ENCODE measurements at places on chromosomes 3 and 15.

DNA sequence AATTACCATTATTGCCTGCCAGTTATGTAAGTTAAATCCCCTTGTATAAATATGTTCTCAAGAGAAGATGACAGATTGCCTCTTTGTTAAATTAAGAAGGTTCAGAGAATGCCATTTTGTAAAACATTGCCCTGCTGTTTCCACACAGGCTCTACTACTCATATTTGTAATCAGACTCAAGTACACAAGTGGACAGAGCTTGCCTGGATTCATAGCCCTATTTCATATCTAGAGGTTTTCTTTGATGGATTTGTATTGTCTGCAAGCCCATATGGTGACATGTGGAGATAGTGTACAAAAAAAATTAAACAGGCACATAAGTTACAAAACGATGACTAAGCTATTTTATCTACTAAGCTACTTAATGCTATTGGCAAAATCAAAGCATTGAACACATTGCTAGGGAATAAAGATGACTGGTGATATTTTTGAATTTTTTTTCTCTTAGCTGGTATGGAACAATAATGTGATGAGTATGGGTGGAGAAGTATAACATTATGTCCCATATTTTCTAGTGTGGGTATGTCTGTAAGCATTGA, 1286.6 kb upstream of the ALCAM start:
- no peak for DNase-seq

GRCh38 chr15:40863660-40864270, 10.3 kb downstream of the RHOV start:
- no peak for DNase-seq

GRCh38 chr3:146449076-146449475, 20.3 kb downstream of the PLSCR2 start:
- no peak for DNase-seq

GRCh38 chr3:27378331-27378730, 9.1 kb upstream of the NEK10 start:
- DNase-seq, result no peak

- DNase-seq, result no peak
Observed at GRCh38 chr15:46713045-46713444, 1004.3 kb upstream of the SEMA6D start.

DNA sequence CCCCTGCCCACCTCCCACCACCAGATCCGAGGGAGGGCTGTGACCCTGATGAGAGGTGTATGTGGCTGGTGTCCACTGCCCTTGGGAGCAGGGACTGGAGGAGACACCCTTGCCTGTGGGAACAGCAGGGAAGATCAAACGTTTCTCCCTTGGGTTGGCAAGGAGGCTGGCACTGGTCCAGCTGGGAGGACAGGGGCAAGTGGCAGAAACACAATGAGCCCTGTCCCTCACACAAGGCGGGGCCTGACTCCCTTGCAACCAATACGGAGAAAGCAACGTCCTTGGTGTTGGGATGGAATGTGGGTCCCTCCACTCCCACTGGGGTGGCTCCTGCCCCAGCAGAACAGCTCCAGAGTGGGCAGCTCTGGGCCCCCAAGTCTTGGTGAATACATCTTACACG, 5.2 kb downstream of the HYAL2 start:
- peak; percentile 24 for DNase-seq

GRCh38 chr3:85939074-85939482, 980.3 kb downstream of the CADM2 start:
- peak; percentile 35 for DNase-seq

GRCh38 chr15:51600114-51600513, 22.5 kb downstream of the DMXL2 start:
- DNase-seq, result no peak

GRCh38 chr3:94694894-94695293, 632.0 kb downstream of the NSUN3 start:
- no peak for DNase-seq

DNA sequence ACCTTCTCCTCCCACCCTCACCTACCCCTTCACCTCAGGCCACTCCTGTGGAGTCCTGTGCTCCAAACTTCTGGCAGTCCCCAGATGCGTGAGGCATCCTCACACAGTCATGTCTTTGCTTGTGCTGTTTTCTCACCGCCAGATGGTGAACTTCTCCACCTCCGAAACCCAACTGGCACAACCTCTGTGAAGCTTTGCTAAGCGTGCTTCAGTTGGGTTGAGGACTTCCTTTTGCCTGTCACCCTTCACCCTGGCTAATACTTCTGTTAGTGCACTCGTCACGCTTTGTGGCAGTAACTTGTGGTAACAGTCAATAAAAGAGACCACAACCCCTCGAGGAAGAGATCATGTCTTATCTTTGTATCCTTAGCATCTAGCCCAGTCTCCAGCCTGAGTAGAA, 42.0 kb upstream of the SKOR1 start:
- DNase-seq, result no peak

- no peak for DNase-seq
Observed at GRCh38 chr3:81947359-81947758, 185.9 kb upstream of the GBE1 start.

DNA sequence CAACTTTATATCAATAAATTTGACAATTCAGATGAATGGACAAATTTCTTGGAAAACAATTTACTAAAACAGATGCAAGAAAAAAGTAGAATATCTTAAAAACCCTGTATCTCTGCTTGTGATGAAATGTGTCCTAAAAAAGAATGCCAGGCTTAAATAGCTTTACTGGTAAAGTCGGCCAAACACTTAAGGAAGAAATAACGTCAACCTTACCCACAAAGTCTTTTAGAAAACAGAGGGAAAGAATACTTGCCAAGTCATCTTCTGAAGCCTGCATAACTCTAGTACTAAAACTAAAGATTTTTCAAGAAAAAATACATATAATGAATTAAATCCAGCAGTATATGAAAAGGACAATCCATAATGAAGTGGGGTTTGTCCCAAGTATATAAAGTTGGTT, 111.1 kb downstream of the RASA2 start:
- DNase-seq, result no peak

Data from femur (tissue), 1 donor.